ENCODE measurements at places on chromosomes 4 and X.

- no peak for DNase-seq
These were observed 1146.2 kb downstream of the RPA4 start for GRCh38 chrX:98029861-98030260.

DNA sequence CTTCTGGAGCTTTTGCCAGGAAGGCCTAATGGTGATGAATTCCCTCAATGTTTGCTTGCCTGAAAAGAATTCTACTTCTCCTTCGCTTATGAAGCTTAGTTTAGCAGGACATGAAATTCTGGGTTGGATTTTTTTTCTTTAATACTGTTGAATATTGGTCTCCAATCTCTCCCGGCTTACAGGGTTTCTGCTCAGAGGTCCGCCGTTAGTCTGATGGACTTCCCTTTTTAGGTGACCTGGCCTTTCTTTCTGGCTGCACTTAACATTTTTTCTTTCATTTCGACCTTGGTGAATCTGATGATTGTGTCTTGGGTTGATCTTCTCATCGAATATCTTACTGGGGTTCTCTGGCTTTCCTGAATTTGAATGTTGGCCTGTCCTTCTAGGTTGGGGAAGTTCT lies 17.2 kb upstream of the TMPRSS11A start:
- no peak for DNase-seq

- DNase-seq, result no peak
These were observed 875.2 kb downstream of the RAPGEF2 start for GRCh38 chr4:159977907-159978617.

- peak; percentile 93 for DNase-seq
These were observed 303.5 kb downstream of the SPRY1 start for GRCh38 chr4:123699880-123700771.

DNA sequence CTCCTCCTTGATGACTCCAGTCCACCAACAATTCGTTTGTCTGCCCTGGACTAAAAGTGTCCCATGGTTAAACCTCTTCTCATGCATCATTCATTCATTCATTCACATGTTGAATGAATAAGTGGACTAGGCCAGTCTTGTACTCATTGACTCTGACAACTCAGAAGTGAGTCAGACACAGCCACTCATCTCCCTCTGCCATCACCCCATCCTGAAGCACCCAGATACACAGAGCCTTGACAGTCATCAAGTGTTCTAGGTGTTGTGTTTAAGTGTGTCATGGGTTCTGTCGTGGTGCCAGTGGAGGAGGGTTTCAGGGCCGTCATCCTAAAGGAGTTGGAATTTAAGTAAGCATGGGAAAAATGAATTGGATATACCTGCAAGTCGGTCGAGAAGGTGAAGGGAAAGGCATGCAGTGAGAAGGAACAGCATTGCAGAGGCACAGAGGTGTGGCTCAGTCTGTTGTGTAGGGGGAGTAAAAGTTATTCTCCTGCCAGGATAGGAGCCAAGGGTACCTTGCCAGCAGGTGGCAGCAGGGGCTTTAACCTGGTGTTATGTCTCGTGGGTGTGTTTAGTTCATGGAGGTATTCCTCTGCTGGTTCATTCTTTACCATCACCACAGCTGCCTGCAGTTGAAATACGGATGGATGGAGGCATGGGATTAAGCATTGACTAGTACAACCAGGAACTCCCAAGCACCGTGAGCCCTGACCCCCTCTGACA lies 18.3 kb downstream of the MAGED2 start:
- no peak for DNase-seq

GRCh38 chr4:129223945-129224344 lies 128.0 kb downstream of the C4orf33 start:
- DNase-seq, result no peak

DNA sequence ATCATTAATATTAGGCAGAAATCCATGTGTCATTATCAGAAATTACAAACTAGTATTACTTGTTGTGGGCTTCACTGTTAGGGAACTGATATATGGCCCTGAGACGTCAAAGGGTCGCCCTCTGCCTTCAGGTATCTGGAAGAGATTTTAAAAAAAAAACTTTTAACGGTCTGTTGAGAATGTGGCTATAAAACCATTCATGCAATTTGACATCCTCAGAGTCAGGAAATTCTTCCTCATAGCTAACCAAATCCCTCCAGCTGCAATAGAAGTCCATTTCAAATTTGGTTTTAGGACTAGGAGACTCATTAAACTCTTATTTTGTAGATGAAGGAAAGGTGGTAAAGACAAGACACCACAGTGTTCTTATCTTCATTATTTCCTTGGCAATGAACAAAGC lies 194.2 kb upstream of the NOCT start:
- no peak for DNase-seq

GRCh38 chr4:67575232-67576058 lies 16.9 kb downstream of the STAP1 start:
- no peak for DNase-seq

DNA sequence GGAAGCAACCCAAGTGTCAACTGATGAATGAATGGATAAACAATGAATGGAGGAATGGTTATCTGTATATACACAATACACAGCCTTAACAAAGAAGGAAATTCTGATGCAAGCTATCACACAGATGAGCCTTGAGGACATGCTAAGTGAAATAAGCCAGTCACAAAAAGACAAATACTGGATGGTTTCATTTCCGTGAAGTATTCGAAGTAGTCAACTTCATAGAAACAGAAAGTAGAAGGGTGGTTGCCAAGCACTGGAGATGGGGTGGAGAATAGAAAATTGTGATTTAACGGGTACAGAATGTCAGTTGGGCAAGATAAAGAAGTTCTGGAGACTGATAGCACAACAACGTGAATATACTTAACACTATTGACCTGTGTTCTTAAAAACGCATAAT lies 28.2 kb downstream of the CENPU start:
- DNase-seq, result no peak

DNA sequence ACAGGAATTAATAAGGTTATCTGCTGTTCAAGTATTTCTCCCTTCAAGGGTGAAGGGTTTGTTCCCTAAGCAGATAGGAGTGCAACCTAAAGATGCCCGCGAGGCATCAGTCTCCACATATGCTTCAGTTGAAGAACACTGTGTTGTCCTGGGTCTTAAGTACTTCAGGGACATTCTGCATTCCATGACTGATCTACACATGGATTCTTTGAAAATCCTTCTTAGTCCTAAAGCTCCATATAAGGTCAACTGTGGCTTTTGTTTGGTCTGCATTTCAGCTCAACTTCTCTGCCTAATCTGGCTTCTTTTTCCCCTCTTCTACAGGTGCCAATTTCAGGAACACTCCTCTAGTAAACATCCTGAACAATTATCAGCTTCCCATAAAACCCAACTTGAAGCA lies 21.8 kb upstream of the CTSO start:
- DNase-seq, result no peak

- DNase-seq, result no peak
These were observed 9.5 kb downstream of the GAB1 start for GRCh38 chr4:143346206-143346605.

DNA sequence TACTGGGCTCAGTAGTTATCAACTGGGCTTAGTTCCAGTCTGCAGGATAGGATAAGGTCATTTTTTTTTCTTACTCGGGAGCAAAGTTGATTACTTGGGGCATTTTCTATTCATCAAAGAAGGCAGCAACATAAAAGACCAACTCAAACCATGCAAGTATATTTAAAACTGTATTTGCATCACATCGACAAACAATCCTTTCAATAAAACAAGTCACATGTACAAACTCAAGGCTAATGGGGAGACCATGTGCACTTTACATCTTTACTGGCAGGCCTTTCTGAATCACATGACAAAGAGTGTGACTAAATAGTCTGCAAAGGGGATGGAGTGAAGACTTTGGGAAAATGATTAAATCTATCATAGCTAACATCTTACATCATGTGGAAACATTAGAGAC lies 610.4 kb upstream of the BOD1L1 start:
- no peak for DNase-seq

DNA sequence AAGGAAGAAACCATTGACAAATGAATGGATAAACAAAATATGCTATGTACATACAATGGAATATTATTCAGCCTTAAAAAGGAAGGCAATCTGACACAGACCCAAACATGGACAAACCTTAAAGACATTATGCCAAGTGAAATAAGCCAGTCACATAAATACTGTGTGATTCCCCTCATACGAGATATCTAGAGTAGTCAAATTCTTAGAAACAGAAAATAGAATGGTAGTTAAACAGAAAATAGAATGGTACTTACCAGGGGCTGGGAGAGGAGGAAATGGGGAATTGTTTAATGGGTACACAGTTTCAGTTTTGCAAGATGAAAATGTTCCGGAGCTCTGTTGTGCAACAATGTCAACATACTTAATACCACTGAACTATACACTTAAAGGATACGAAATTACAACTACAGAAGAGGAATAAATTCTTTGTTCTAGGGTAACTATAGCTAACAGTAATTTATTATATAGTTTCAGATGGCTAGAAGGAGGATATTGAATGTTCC lies 47.8 kb upstream of the DUSP21 start:
- DNase-seq, result no peak

DNA sequence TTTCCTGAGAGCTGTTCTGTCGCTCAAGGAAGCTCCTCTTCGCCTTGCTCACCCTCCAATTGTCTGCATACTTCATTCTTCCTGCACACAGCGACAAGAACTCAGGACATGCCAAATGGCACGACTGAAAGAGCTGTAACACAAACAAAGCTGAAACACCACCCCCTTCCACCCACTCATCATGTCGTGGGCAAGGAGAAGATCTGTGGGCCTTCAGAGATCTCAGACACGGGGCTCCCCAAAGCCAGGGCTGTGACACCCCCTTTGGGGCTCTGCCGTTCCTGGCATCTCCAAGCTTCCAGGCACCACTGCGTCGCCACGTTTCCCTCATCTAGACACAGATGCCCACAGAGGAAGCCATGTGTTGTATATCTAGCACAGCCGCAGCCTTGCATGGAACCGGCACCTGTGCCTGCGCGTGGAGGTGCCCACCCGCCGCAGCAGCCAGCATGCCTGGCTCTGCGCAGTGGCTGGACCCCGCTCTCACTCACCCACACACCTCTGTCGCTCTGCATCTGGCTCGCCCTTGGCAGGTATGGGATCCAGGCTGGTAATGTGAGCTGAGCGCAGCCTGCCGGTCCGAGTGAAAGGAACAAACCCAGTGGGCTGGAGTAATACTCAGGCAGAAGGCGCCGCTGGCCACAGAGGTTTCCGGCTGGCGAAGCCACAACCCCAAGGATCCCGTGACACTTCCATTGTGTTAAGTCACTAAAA lies 676.4 kb upstream of the INTU start:
- no peak for DNase-seq

- no peak for DNase-seq
These were observed 20.1 kb upstream of the IL3RA start for GRCh38 chrX:1316527-1316926.

GRCh38 chr4:90357117-90357710 lies 230.0 kb downstream of the CCSER1 start:
- DNase-seq, result peak; percentile 74

DNA sequence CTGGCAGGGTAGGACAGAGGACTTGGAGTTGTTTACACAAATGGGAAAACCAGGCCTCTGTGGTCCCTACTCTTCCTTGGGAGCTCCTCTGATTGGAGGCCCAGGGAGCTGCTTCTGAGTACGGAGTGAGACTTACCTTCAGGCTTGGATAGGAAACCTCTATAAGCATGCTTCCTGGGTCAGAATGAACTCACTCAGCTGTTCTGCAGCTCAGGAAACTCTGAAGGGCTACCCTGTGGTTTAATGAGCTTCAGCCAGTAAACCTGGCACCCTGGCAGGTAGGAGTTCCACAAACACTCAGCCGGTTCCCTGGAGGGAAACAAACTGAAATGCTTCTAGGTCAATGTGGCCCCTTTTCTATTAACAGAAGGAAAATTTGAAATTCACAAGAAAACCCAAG lies 51.0 kb upstream of the TFDP3 start:
- no peak for DNase-seq

DNA sequence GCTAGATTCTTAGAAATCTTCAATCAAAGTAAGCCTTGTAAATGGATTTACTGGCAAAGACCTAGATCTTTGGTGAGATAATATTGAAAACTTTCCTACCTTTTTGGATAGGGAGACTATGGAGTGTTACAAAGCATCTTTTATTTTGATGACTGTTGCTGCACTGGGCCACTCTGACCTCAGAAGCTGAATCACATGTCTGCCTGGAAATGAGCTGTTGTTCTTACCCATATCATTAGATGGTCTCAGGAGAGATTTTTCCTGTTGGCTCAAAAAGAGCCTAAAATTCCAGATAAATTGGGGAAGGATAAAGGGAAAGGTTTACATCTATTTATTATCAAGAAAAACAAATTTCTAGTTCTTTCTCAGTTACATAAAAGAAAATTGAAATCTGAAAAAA lies 127.5 kb upstream of the BMP3 start:
- no peak for DNase-seq

- peak; percentile 53 for DNase-seq
These were observed 106.2 kb upstream of the FAT1 start for GRCh38 chr4:186829740-186830449.

- DNase-seq, result peak; percentile 8
These were observed 117.3 kb downstream of the FAT4 start for GRCh38 chr4:125432078-125432477.

- no peak for DNase-seq
These were observed 309.8 kb upstream of the GALNT7 start for GRCh38 chr4:172858731-172859230.

DNA sequence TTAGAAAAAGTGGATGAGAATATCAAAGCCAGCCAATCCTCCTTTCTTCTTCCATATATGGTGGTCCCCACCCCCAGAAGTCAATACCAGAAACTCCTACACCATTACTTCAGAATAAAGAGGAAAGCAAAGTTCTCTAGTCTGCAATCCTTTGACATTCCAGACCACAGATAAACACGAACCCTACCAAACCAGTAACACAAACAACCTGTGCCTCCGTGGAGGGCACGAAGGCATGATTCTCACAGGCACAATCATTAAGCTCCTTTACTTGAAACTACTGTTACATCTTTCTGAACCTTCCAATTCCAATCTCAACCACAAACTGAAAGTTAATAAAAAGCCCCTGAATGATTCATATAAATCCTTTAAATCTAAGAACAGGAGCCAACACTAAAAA lies 16.3 kb downstream of the MAML3 start:
- DNase-seq, result no peak

- DNase-seq, result peak; percentile 44
These were observed 3.7 kb downstream of the PRDM5 start for GRCh38 chr4:120918788-120919187.

- DNase-seq, result no peak
These were observed 408.5 kb downstream of the GLUD2 start for GRCh38 chrX:121455890-121456289.

DNA sequence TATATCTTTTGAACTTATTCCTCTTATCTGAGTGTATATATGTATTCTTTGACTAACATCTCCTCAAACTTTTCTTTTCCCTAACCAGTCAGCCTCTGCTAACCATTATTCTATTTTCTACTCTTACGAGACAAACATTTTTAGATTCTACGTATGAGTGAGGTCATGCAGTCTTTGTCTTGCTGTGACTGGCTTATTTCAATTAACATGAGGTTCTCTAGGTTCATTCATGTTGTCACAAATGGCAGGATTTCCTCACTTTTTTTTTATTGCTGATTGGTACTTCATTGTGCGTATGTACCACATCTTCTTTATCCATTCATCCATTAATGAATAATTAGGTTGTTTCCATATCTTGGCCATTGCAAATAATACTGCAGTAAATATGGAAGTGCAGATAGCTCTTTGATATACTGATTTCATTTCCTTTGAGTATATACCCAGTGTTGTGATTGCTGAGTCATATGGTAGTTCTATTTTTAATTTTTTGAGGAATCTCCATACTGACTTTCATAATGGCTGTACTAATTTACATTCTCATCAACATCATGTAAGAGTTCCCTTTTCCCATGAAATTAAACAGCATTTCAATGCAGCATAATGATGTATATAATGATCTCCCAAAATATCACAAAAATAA lies 80.1 kb downstream of the HS3ST1 start:
- DNase-seq, result no peak

Measured in fibroblast of gingiva (primary cell).